Endothelial cell of umbilical vein (primary cell): ENCODE measurements at places on chromosomes 12 and 14. TPM values are rescaled to one million over a fixed set of nuclear protein-coding genes. Genes with fewer than 3 reads are reported as not detected.

The MYF6 gene
- not detected in 2 replicates for total RNA-seq

GRCh38 chr12:113650476-113650875, 178.8 kb upstream of the LHX5 start:
- no peak for DNase-seq

The TTC6 gene
- total RNA-seq, result 0.75 TPM in 1 of 2 replicates, not detected in the other

GRCh38 chr14:21056520-21057163, 980 bp upstream of the RNASE8 start:
- no peak for DNase-seq

DNA sequence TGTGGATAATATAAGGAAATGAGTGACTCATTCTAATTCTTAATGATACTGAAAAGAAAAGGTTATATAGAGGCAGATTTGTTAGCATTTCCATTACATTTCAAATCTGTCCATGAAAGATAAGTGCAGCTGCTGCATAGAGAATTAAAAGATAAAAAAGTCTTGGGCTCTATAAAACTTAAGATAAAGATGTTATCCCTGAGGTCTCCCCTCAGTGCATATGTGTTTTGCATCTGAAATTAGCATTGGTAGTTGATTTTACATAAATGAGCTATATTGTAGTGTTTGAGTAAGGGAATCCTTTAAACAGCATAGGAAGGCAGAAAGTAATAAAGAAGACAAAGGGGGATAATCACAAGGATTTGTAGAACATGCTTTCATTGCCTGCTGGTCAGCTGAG, 206.2 kb downstream of the FSCB start:
- no peak for DNase-seq

The APEX1 gene
- 227 and 231 TPM in 2 replicates for total RNA-seq

The CCDC196 gene
- total RNA-seq, result not detected in 2 replicates

The LRTM2 gene
- not detected in 2 replicates for total RNA-seq

- DNase-seq, result no peak
Observed at GRCh38 chr14:87566991-87567390, 426.0 kb downstream of the GALC start.

DNA sequence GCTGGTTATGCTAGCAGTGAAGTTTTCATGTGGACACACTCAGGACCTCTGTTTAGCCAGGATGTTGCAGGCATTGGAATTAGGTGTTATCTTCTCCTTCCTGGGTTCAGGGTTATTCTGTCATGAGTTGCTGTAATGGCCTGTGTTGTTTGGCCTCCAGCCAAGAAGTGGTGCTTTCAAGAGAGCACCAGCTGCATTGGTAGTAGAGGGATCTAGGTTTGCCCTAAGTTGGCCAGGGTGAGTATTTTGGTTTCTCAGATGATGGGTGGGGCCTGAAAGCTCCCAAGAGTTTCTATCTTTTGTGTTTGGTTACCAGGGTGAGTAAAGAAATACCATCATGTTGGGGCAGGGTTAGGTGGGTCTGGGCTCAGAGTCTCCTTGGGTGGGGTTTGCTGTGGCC, 2.7 kb upstream of the GZMH start:
- DNase-seq, result no peak

The DPF3 gene
- 3.5 and 8.1 TPM in 2 replicates for total RNA-seq

The IL22 gene
- total RNA-seq, result not detected in 2 replicates
